ENCODE measurements at places on chromosomes 6 and 20.

DNA sequence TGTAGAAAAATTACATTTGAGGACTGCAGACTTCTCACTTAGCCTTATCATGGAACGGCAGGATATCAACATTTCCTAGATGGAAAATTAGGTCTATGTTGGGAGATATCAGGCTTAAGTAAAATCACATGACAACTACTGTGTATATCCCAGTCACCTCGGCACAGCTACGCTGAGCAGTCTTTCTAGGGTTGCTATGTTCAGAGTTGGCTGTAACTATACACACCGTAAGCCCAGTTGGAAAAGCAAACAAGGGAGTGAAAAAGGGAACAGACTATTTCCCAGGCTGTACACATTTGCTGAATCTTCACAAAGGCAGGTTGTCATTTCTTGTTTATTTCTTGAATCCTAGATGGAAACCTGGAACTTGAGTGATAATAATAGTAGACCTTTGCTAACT lies 80.7 kb upstream of the PTPRK start:
- DNase-seq: no peak

GRCh38 chr20:56299362-56299761 lies 50.8 kb downstream of the MC3R start:
- DNase-seq: peak; percentile 2

- DNase-seq: no peak
Measured at GRCh38 chr6:16671302-16672289, 89.7 kb downstream of the ATXN1 start.

DNA sequence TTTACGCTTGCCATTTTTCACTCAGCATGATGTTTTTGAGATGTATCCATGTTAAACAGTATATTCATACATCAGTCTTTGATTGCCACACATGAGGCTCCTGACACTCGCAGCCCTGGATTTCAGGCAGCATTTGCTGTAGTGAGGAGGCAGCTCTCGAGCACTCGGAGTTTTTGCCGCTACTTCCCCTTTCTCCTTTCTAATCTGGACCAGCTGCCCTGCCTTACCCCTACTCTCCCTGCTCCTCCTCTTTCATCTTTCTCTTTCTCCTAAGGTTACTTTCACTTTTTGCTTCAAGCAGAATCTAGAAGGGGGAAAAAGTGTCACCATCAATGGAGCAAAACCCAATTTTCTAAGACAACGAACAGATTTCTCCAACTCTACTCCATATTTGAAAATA lies 5.9 kb upstream of the CST3 start:
- DNase-seq: peak; percentile 71

DNA sequence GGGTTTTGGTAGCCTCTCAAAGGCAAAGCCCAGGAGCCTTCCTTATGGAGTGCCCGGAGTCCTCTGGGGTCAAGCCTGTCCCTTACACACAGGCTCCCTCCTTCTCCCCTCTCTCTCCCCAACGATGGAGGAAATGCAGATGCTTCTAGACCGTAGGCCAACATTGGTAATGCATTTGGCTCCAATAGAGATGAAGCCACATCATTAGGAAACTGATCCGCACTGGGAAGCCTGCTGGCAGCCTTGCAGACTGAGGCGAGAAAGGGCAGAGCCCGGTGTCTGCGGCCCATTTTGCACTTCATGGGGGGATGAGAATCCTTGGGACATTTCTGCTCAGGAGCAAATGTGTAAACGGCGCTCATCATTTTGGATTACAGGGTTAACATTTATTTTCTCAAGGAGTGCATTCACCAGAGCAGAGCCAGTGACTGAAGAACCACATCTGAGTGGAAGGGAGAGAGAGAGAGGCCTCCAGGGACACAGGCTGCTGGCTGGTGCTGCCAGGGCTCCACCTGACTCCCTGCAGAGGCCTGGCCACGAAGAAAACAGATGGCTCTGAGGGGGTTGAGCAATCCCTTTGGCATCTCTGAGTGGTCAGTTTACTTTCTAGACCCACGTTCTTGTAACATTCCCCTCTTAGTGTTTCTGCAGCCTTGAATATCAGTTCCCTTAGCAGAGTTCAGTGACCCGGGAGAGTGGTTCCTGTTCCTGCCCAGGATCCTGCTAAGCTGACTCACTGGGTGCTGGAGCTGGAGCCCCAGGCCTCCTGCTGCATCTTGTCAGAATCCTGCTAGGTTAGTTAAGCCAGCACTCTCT lies 4.4 kb upstream of the CST3 start:
- no peak for DNase-seq
